ENCODE measurements at places on chromosomes 3 and 15.

DNA sequence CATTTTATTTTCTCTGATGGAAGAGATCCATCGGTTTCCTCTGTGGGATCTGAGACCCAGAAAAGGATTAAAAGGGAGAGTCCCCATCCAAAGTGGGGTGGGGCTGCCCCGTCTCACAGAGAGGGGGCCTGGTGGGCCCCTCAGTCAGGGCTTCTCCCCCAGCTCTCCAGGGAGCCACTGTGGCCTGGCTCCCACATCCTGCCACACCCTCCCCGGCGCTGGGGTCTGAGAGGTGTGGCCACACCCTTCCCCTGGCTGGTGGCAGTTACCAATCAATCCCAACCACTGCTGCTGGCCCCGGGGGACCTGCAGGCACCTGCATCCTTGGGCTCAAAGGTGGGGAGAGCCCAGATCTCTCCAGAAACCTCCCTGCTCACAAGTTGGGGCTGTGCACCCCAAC lies 161.8 kb upstream of the IQSEC1 start:
- DNase-seq = no peak

GRCh38 chr3:29271475-29271874 lies 9.4 kb upstream of the RBMS3 start:
- no peak for DNase-seq

DNA sequence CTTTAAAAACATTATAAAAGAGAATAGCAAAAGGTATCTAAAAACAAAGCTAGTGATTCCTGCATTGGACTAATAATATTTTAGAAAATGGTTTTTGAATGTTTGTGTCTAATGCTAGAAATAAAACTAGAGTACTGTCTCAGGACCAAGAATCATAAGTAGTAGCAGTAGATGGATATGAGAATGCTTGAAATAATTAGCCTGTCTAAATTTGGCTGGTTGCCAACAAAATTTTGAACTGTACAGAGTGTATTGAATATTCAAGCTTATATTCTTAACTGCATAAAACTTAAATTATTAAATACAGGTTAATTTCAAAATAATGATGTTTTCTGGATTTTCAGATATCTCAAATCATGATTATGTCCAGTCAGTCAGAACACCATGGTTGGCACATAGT lies 14.0 kb downstream of the ABHD5 start:
- DNase-seq = no peak

DNA sequence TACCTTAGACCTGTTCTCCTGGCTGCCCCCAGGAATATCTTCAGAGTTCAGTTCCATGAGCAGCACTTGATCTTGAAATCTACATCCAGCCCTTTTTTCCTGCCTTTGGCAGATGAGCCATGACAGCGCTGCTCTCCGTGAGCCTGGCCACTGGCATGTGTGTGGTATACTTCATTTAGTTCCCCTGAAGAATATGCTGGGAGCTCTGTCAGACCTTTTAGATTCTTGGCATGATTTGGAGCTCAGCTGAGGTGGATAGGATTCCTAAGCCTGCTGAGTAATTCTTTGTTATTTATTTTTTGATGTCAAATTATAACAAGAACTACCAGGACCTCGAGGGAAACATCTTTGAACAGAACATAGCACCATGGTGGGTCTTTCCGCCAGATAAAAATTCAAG lies 121.7 kb downstream of the EDEM1 start:
- DNase-seq = no peak

DNA sequence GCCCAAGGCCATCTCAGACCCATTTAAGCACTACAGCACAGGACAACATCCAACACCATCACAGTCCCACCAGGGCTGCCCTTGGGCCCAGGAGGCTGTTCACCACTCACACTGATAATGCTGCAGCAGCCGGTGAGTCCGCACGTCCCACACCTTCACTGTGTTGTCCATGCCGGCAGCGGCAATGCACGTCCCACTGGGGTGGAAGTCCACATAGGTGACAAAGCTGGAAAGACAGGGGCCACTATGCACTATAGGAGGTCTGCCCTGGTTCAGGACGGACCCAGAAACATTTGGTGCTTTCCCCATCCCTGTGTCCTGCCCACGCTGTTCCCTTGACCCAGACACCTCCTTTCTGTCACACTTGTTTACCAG lies 8.5 kb downstream of the POC1A start:
- no peak for DNase-seq

DNA sequence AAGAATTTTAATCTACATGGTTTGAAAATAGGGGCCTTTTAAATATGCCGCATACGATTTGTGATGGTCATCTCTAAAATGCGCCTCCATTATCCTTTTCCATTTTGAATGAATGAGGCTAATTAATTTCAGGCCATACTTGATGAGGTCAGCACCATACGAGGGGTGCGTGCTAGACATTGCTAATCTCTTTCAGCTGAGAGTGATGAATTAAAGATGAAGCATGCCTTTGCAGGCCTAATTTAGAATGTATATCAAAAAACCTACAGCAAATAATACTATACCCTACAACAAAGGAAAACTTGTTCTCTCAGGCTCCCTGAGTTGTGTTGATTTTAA lies 18.6 kb upstream of the NR2F2 start:
- DNase-seq = no peak

DNA sequence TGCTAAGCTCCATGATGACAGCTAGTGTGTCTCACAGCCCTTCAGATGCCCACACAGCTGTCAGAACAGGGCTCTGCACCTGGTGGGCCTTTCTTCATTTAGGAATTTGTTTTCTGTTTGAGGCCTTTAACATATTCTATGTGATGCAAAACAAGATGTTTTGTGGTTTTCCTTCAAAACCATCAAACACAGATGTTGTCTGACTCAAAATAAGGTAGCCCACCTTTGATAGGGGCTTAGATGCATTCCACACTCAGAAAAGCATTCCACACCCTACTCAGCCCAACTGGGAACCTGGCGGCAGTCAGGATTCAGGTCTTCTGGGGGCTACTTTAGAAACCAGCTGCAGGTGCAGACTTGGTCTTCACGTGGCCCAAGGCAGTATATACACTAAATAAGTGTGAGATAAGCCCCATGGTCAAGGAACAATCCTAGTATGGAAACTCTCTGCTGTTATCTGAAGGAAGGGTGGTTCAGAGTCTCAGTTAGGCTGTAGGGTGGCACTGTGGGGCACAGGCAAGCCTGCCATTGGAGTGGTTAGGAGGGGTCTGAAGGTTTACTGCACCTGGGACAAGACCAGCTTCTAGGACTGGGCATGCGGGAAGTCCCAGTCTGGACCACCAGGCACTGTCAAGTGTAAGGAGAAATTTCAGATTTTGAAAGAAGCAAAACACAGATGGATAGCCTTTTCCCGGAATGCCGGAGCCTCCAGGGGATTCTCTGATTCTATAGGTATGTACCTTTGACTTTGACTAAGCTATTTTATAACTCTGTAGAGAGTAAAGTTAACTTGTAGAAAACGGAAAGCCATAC lies 20.1 kb downstream of the LRRC2 start:
- no peak for DNase-seq

DNA sequence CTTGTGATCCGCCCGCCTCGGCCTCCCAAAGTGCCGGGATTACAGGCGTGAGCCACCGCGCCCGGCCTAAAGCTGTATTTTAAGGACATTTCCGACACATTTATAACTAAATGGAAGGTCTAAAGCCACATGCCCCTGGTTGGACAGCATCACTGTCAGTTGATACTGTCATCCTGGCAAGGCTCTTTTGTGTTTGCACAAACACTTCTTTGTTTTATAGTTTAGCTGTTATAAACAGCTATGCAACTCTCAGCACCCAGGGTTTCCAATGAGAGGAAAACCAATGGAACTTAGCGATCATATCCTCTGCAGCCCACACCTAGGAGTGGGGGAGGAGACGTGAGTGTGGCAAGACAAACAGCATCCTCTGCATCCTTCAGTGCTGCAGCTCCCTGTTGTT lies 19.7 kb downstream of the NIPA1 start:
- no peak for DNase-seq

DNA sequence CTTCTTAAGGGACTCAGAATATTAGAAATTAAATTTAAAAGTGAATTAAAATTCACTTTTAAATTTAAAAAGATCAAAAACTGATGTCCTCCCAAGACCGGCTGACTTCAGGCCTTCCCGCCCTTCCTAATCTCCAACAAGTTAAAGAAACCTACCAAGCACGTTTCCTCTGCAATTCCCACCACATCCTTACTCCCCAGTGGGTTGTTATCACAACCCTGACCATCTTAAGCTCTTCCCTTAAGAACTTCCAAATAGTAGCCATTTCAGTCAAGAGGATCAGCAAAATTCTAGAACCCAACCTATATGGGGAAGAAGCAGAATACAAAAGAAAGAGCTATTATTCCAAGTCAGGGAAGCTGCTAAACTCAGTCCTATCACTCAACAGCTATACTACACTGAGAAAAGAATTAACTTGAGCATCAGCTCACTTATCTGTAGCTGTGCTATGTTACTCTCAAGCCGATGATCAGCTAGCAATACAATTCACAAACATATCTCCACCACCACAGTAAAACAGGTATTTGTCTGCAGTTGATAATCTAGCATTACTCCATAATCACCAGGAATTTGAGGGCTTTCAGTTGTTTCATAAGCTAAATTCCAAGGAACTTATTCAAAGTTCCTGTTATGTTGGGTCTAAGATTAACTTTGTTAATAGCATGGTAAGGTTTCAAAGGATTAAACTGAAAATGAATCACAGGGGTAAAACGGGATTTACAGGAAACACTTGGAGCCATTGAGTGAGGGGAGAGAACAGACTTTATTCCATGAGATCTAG lies 14.3 kb downstream of the ABCC5 start:
- peak; percentile 34 for DNase-seq

GRCh38 chr3:174533286-174533685 lies 325.8 kb upstream of the NAALADL2 start:
- peak; percentile 15 for DNase-seq

DNA sequence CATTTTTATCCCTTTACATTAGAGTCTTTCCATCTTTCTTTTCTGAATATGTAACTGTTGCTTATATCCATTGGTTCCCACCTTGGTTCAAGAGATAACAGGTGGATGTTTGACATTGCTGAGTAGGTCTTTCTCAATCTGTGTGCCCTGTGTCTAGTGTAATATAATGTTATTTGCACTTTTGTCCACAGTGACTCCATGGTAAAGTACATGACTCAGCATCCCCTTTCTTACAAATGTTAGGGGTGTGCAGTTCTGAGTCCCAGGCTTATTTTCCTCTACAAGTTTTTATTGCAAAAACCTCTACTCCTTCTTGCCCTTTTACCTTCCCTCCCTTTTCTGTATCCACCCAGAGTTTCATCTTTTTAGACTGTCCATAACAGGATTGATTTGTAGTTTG lies 116.5 kb downstream of the RSRC1 start:
- no peak for DNase-seq

- peak; percentile 74 for DNase-seq
Measured at GRCh38 chr3:15015456-15015855, 49.7 kb downstream of the MRPS25 start.

- peak; percentile 34 for DNase-seq
Measured at GRCh38 chr3:143585720-143586456, 262.4 kb downstream of the SLC9A9 start.

GRCh38 chr15:66566963-66567531 lies 1.2 kb upstream of the LCTL start:
- peak; percentile 68 for DNase-seq

DNA sequence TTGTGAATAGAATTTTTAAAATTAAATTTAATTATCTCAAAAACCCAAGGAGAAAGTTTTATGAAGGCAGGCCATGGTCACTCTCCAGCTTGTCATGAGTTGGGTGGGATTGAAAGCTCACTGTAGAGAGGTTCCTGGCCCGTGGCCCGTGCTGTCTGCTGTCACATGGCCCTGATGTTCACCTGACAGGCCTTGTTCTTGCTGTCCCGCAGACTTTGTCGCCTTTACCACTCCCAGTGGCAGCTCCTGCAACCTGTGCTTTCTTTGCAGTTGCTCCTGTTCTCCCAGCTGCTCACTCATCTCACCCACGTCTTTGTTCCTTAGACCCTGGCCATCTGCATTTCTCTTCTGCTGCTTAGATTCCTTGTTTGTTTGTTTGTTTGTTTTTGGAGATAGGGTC lies 35.6 kb downstream of the DHX30 start:
- no peak for DNase-seq

DNA sequence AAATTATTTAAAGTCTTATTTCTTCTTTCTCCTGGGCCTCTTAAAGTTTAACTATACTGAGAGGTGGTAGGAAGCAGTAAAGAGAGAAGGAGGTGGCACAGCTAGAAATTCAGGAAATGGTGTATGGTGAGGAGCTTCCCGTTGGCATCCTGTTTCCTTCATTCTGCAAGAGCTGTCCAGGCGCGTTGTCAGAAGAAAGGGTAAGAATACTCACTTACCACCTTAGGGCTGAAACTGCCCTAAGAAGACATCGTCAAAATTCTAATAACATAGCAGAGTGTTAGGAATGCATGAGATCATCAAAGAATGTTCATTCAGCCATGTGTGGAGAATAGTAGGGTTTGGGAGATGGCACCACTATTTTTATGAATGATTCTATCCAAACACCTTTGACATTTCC lies 699.6 kb downstream of the MCTP2 start:
- no peak for DNase-seq
